ENCODE measurements at places on chromosomes 2 and 18.

- no peak for DNase-seq
Observed at GRCh38 chr2:53826587-53827397, 33.0 kb downstream of the GPR75 start.

- no peak for DNase-seq
Observed at GRCh38 chr2:181558371-181558770, 98.5 kb downstream of the CERKL start.

DNA sequence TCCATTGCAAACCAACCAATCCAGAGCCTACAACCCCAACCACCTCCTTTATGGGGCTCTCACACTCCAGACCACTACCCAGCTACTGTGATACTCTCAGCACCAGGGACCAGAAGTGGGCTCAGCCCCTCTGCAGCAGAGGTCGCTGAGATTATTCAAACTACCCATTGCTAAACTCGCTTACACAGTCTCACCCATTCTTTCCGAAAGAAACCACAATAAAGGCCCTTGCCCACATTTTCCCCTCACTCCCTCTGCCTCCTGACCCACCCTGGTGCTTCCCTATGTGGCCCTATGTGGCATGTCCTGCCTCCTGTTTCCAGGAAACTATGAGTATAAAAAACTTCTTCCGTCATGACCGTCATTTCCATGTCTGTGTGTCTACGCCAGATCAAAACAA, 10.7 kb downstream of the TEX51 start:
- no peak for DNase-seq

GRCh38 chr2:72993933-72994280, 76.6 kb downstream of the EMX1 start:
- DNase-seq = no peak

DNA sequence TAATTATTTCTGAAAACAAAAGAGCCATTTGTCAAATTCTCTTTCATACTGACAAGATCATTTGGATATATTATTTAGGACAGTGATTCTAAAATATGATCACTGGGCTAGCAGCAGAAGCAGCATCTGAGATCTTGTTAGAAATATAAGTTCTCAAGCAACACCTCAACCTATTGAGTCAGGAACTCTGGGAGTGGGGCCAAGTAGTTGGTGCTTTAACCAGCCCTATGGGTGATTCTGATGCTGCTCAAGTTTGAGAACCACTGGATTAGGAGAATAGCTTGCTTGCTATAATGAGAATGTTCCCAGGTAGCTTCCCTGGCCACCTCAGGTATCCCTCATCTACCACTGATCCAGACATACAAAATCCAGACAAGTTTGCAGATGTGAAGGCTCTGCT, 466.9 kb upstream of the CELF4 start:
- no peak for DNase-seq

- no peak for DNase-seq
Observed at GRCh38 chr2:99597616-99598015, 107.8 kb upstream of the REV1 start.

DNA sequence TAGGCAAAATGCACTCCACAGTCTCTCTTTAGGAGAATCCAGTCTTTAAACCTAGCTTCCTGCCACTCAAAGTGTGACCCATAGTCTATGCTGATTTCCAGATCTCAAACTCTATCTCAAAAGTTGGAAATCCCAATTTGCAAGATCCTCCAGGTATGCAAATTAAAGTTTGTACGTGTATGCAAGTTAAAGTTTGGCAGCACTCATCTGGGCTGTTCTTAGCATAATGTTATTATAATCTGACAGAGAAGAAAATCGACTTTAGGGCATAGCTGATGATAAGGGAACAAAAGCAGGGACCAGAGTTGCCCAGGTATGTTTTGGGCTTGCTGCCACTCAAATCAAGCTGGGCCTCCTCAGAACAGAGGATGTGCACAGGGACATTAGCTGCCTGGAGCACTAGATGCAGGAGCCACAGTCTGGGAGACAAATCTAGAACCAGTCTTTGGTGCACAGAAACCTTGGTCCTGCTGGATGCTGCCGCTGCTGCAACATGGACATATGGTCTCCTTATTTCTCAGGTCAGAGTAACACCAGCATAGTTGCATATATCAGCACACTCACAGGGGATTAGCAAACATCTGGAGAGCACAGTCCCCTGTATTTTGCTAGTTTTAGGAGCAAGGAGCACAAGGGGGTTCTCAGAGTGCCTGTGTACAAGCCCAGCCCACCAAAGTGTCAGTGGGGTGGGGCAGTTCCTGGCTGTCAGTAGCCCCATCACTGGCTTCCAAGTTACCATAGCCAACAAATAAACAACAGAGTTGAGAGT, 242.6 kb downstream of the TTC32 start:
- DNase-seq = no peak

- no peak for DNase-seq
Observed at GRCh38 chr2:22883054-22883453, 501.9 kb upstream of the KLHL29 start.

DNA sequence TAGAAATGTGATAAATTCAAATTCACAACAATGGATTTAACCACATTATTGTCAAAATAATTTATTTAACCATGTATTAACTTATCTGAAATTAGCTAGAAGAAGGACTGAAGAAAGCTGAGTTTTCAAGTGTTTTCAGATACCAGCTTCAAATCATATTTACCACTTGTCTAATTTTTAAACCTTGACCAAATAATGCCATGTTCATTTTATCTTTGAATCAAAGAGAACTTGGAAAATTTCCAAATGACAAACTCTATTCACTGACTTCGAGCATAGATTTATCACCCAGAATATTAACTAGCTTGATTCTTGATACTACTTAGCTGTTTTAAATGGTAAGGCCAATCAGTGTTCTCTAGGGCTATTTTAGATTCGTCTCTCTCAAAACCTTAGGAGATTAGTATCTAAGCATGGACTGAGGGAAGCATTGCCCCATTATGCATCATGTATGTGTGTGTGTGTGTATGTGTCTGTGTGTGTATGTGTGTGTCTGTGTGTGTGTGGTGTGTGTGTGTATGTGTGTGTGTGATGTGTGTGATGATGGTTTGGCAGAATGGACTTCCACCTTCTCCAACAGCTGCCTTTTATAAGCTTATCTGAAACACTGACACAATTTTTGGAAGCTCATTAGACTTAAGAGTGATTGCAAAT, 667.5 kb upstream of the FANCL start:
- DNase-seq = no peak

GRCh38 chr2:9099341-9099751, 95.9 kb upstream of the MBOAT2 start:
- no peak for DNase-seq

GRCh38 chr2:197263077-197263476, 47.5 kb downstream of the ANKRD44 start:
- DNase-seq = no peak

- DNase-seq = no peak
Observed at GRCh38 chr2:9400268-9401058, 22.9 kb downstream of the ITGB1BP1 start.

DNA sequence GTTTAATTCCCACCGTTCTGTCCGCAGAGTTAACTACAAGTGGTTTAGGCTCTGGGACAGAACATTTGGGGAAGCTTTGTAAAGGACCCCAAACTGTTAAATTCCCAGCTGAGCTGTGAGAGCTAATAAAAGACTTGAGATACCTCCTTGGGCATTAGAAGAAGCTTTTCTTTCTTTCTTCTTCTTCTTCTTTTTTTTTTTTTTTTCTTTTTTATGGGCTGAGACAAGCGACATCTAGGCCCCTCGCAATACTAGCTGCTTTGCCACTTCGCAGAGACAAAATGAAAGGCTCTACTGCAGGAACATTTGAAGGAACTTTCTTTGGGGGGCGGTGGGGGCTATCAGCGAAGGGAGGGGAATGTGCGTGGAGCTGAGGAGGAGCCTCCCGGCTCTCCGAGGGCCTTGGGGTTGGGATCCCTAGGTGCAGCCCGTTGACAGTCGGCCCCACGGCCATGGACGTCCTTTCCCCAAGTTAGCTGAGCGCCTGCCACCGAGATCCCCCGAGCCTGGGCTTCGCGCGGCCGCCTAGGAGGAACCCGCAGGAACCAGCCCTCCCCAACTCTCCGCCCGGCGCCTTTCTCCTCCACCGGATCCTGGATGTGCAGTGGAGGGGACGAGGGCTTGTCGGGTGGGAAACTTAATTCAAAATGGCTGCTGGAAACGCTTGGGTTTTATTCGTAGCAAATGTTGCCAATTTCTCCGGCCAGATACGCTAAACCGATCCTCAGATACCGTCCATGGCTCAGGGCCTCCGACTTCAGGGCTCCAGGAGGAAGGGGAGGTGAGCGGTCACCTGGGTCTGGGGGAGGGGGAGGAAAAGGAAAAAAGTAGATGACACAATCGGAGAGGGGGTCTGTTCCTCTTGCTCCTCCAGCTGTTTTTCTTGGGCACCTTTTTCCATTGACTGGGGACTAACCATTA, 4.2 kb downstream of the MEIS1 start:
- DNase-seq = peak; percentile 47

- DNase-seq = no peak
Observed at GRCh38 chr2:106165029-106165428, 29.1 kb downstream of the UXS1 start.

DNA sequence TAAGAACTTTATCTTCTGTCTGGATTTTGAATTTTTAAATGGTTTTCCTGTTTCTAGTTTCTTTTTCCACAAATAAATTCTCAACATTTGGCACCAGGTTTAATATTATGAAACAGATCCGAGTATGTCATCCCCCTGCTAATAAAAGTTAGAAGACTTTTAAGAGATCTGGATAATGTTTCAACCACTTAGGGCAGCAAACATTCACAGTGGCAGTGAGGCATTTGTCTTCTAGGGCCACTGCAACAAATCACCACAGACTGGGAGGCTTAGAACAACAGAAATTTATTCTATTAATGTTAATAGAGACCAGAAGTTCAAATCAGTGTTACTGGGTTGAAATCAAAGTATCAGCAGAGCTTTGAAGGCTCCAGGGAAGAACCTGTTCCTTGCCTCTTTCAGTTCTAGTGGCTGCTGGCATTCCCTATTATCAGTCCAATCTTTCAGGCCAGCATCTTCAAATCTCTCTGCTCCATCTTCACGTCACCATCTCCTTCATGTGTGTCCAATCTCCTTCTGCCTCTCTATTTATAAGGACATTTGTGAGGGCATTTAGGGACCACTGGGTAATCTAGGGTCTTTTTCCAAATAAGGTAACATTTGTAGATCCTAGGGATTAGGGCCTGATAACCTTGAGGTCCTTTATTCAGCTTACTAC, 23.4 kb downstream of the ACSL3 start:
- no peak for DNase-seq

DNA sequence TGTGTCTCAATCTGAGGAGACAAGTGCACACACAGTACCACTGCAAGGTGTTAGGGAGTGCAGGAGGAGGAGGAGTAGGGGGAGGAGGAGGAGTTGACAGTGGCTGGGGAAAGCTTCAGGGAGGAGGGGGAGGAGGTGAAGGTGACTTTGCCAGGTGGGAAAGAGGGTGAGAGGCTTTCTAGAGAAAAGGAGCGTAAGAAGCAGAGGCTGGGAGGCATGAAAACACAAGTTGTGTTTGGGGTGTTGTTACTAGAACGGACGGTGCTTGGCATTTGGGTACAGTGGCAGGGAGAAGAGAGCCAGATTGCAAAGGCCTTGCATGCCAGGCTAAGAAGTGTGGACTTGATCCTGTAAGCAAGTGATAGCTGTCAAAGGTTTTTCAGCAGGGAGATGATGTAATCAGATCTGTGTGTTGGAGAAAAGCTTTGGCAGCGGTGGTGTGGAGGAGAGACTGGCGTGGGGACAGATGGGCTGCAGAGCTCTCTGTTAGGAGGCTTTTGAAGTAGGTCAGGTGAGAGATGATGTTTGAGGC, 16.2 kb downstream of the TANC1 start:
- DNase-seq = no peak
